Stimulated activated CD8-positive, alpha-beta memory T cell treated with anti-CD3 and anti-CD28 coated beads, Interleukin-4, amount 100 ng/mL, for 4 hours (primary cell): ENCODE measurements at places on chromosomes 5 and 9.

- no peak for DNase-seq
These were observed 93.7 kb downstream of the ARHGAP26 start for GRCh38 chr5:142863856-142864255.

DNA sequence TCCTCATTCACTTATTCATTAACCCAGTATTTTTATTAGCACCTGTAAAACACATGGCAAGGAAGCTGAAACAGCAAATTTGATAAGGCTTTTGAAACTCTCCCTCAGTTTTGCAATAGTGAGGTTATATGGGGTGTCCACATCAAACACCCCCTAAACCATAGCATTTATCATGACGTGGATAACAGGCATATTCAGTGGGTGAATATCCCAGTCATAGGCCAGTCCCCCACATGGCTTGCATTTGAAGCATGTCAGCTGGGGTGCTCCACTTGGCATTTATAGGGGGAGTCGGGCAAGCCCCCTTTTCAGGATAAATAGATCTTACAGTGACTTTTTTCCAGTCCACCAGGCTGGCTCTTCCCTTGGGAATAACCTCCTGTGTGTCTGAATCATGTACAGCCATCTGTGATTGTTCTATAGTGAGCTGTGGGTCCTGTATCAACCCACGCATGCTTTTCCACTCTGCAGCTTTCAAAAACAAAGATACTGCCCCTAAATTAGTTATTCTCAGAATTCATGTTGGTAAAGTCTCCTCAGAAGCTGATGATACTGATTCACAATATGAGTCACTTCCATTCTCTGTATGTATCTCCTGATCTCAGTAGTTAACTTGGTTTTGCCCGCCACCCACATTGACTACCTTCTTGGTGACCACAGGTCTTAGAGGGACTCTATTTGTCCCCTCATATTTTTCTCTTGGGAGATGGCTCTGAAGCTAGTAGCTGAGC lies 84.4 kb upstream of the SPIN1 start:
- no peak for DNase-seq

DNA sequence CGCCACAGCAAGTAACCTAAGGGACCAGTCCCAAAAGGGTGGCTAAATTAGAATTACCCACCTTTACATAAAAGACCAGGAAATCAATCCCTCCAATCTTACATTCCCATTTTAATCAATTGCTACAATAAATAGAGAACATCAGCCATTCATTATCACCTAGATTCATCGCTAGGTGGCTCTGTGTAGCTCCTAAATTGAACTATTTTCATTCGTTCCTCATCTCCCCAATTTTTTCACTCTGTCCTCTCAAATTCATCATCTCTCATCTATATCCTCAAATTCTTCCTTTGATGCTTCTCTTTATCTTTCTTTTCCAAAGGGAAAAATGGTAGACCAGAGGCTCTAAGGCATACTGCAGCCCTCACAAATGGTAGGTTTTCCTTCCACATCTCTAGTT lies 108.2 kb upstream of the TNC start:
- no peak for DNase-seq

- no peak for DNase-seq
These were observed 303.2 kb downstream of the PRR16 start for GRCh38 chr5:120767178-120767820.

DNA sequence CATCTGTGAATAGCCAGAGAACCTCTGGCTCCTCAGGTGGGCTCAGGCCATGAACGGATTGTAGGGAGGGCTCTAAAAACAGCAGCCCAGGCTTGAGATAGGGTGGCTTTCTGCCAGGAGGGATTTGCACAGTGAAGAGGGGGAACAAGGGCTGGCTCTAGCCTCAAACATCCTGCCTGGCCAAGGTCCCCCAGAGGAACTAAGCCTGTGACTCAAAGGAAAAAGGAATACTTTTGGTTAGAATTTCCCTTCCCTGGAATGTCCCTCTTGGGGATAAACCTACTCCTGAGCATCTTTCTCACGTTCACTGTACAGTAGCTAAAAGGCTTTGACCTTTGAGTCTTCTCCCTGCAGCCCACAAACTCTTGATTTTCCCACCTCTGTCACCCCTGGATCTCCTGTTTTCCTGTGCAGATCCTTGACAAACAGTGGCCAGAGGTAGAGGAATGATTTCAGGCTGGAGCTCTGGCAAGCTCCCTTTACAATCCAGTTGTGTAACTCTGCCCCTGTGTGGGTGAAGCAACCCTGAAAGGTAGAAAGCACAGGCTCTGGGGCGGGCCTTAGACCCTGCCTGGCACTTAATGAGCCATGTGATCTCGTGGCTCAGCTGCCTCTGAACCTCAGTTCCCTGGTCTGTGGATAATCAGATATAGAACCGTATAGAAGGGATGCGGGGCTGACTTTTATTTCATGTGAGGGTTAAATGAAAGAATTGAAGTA lies 17.4 kb downstream of the SEC61B start:
- no peak for DNase-seq

DNA sequence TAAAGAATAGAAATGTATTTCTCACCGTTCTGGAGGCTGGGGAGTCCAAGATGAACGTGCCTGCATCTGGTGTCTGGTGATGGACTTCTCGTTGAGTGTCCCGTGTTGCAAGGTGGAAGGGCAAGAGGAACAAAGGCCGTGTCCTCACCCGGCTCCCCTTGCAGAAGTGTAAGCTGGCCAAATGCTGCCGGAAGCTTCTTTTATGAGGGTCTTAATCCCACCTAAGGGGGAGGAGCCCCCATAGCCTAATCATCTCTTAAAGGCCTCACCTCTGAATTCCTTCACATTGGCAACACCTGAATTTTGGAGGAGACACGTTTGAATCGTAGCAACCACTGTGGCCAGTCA lies 99.1 kb upstream of the DAP start:
- DNase-seq = no peak
